ENCODE measurements at places on chromosomes 13 and 19.

- DNase-seq = no peak
Measured at GRCh38 chr19:55119053-55119452, 1.6 kb upstream of the PPP1R12C start.

DNA sequence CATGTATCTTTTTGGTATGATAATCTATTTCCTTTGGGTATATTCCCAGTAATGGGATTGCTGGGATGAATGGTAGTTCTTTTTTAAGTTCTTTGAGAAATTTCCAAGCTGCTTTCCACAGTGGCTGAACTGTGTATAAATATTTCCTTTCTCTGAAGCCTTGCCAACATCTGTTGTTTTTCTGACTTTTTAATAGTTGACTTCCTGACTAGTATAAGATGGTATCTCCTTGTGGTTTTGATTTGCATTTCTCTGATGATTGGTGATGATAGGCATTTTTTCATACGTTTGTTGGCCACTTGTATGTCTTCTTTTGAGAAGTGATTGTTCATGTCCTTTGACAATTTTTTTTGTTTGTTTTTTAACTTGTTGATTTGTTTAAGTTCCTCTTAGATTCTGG, 61.6 kb upstream of the PCDH17 start:
- no peak for DNase-seq

- no peak for DNase-seq
Measured at GRCh38 chr13:114119196-114119595, 13.2 kb downstream of the RASA3 start.

DNA sequence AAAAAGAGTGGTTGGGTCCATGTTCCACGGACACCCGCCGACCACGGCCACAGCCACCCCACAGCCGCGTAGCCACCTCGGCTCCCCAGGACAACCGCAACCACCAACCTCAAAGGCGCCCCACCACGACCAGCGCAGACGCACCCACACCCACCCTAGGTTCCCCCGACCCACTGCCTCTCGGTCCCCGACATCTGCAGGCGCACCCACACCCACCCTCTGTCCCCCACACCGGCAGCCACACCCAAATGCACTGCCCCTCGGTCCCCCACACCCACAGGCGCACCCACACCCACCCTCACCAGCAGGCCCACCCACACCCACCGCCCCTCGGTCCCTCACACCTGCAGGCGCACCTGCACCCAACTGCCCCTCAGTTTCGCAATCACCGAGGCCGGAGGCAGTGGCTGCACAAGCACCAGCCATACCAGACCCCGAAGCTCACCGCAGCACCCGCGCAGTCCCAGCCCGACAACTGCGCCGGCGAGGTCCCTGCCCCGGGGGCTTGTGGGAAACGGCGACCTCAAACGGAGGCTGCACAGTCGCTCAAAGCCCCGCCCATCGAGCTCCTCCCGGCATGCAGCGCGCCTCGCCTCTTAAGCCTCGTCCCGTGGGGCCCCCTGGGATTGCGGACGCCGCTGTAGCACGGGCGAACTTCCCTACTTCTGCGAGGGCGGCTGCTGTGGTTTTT, 18.3 kb downstream of the ZNF77 start:
- DNase-seq = no peak

DNA sequence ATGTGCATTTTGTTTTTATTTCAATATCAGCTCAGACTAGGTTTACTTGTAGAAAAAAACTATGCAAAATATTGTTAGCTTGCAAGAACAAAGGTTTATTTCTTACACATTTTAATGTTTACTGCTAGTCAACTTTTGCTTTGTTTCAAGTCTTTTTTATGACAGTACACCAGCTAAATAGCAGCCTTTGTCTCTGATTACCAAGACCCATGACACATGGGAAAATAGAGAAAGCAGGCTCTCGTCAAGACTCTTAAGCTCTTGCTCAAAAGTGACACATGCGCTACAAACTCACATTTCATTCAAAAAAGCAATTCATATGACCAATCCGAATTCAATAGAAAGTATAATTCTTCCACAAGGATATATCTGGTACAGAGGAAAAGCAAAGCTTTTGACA, 642.3 kb upstream of the SLITRK1 start:
- no peak for DNase-seq

DNA sequence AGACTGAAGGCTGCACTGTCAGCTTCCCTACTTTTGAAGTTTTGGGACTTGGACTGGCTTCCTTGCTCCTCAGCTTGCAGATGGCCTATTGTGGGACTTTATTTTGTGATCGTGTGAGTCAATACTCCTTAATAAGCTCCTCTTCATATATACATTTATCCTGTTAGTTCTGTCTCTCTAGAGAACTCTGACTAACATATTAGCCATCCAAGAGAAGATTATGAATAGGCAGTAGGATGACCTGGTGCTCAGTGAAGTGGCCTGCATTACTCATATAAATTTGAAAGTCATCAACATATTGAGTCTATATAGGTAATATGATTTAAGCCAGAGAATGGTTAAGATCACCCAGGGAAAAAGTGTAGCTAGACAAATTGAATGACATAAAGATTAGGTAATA, 136.3 kb upstream of the UFM1 start:
- DNase-seq = no peak

DNA sequence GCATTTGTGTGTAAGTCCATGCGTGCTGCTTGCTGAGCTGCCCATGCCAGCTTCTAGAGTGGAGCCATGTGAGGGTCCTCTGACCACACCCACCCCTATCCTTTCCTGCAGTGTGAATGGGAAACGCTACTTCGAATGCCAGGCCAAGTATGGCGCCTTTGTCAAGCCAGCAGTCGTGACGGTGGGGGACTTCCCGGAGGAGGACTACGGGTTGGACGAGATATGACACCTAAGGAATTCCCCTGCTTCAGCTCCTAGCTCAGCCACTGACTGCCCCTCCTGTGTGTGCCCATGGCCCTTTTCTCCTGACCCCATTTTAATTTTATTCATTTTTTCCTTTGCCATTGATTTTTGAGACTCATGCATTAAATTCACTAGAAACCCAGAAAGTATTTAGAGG, 10.3 kb downstream of the TBCB start:
- DNase-seq = no peak

DNA sequence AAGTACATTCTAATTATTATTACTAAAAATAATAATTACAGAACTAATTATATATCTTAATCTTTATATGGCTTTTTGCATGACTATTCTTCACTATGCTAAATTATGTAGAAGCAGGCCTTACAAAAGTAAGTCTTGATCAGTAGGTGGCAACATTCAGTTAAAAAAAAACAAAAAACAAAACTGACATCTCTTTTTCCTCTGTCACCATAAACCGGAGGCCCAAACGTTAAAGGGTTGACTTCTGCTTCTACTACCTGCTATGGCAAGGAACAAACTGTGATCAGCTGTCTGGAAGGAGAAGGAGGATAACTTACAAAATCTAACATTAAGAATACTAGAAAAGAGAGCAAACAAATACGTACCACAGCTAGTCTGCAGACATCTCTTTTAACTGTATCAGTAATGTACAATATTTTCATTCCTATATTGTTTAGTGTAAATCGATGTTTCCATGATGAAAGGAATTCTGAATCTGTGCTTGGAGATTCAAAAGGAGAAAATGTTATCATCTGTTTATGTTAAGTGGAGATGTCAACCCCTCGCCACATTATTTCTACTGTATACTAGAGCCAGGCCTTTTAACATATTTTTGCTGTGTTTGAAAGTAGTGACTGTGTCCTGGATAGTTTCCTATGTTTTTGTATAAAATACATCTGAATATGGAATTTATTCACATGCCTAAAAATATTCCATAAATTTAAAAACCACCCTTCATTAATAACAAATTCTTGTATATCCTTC, 1525.4 kb downstream of the SLITRK1 start:
- no peak for DNase-seq

GRCh38 chr19:52527956-52528351, 486 bp downstream of the ZNF808 start:
- no peak for DNase-seq

- DNase-seq = no peak
Measured at GRCh38 chr13:99522298-99522697, 21.0 kb downstream of the TM9SF2 start.

- DNase-seq = no peak
Measured at GRCh38 chr19:13215572-13216380, 65.6 kb downstream of the IER2 start.

DNA sequence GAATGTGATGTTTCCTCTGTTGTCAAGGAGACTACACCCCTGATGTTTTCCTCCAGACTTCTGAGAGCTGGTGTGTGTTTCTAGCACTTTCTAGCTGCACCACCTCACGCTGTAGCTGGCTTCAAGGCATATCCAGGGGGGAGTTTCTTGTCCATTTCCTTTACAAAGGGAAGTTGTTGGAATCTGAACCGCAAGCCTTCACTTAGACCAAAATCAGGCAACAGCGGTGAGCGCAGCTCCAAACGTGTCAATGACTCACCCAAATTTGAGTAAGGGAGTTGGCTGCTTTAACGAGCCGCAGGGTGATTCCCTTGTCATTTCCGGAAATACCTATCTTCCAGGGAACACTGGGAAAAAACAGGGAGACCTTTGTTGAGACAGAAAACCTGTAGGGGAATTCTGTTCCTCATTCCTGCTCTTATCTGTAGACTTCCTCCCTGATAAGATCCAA, 2.5 kb downstream of the LDLR start:
- DNase-seq = no peak

GRCh38 chr13:52850396-52851136, 2.1 kb upstream of the PCDH8 start:
- peak; percentile 82 for DNase-seq

GRCh38 chr13:98970330-98970729, 7.5 kb downstream of the DOCK9 start:
- DNase-seq = no peak

DNA sequence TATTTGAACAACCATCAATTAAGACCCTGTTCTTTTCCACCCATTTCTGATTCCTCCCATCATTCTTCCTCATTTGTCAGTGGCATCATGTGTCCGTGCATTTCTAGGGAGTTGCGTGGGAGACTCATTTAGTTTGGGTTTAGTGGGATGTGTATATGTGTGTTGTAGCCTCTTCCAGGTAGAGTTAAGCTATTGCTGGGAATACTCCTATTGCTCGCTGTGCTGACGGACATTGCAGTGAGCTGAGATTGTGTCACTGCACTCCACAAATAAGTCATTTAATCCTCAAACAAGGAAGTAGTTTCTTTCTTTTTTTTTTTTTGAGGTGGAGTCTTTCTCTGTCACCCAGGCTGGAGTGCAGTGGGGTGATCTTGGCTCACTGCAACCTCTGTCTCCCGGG, 42.2 kb upstream of the RCBTB2 start:
- DNase-seq = no peak

- DNase-seq = no peak
Measured at GRCh38 chr13:114236227-114236626, 1.5 kb downstream of the CDC16 start.

DNA sequence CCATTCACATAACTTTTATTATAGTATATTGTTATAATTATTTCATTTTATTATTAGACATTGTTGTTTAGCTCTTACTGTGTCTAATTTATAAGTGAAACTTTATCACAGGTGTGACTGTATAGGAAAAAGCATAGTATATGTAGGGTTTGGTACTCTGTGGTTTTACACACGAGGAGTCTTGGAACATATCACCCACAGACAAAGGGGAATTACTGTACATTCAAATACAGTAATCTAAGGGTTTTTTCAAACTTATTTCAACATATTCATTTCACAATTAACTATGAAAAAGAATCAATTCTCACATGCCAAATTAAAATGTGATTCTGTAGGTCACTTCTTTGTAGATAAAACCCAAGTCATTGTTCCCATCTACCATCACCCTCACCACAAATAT, 46.0 kb downstream of the RBM26 start:
- no peak for DNase-seq

DNA sequence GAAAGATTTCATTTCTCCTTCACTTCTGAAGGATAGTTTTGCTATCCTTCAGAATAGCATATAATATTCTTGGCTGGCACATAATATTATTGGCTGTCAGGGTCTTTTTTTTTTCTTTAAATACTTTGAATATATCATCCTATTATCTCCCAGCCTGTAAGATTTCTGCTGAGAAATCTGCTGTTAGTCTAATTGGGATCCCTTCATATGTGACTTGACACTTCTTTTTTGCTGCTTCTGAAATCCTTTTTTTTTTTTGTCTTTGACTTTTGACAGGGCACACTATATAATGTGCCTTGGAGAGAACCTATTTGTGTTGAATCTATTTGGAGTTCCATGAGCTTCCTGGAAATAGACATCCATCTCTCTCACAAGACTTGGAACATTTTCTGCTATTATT, 136.9 kb upstream of the UBL3 start:
- DNase-seq = no peak

GRCh38 chr13:95956589-95957148, 96.5 kb downstream of the UGGT2 start:
- DNase-seq = no peak

GRCh38 chr13:30499338-30499737, 33.6 kb upstream of the HMGB1 start:
- DNase-seq = no peak

GRCh38 chr19:28393574-28394336, 819.2 kb downstream of the UQCRFS1 start:
- no peak for DNase-seq

- peak; percentile 57 for DNase-seq
Measured at GRCh38 chr19:54573330-54573872, at the start of gene LILRA2. Gene LILRA2 (plus strand): TSS chr19:54573790. CDS start chr19:54573879, 89 bp downstream.

DNA sequence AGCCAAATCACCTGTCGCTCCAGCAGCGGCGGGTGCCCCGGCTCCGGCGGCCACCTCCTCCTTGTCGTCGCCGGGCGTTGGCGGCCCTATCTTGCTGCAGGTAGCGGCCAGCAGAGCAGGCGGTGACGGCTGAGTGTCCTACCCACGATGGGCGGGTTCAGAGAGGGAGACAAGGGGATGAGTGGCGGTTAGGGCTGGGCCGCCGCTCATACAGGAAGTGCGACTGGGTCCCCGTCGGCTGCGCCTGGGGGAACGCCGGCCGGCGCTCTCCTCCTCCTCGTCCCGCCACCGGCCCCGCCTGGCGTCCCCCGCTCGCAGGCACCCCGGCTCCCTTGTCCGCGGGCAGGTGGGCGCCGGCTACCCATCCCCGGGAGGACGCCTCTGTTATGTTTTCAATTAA, 1692.0 kb downstream of the SLITRK5 start:
- DNase-seq = no peak

GRCh38 chr13:66275416-66275815, 954.7 kb downstream of the PCDH9 start:
- no peak for DNase-seq

Data from GM19239 (cell line).